Stimulated activated naive B cell treated with anti-CD40 and anti-IgM and Interleukin-4, amounts not matched to agents 10 μg/mL and 1 μg/mL and 100 μg/mL, for 72 hours (primary cell): ENCODE measurements at places on chromosomes 1 and 21.

- DNase-seq, result no peak
These were observed 317.3 kb downstream of the AJAP1 start for GRCh38 chr1:4971666-4972065.

- DNase-seq, result no peak
These were observed 54.7 kb downstream of the LHX8 start for GRCh38 chr1:75188892-75189291.

DNA sequence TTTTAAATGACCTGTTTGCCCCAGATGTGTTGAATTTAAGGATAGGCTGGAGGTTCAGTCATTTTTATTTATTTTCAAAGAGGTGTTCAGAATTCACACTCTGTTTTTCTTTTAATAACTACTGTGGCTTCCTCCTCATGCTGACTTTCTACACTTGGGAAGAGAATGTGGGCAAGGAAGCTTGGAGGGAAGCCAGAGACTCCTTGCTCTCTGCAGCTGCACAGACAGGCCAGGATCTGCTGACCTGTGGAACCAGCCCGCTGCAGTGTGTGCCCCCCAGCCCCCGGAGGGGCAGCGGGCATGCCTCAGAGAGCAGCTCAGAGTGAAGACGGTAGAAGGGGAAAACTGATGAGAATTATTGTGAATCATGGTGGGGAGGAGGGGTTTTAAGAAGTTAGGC is 16.9 kb downstream of the MGST3 start:
- no peak for DNase-seq

- no peak for DNase-seq
These were observed 64.5 kb upstream of the SPATA6 start for GRCh38 chr1:48536477-48536876.
